ENCODE measurements at places on chromosomes 1 and 21.

- DNase-seq = no peak
These were observed 65.5 kb downstream of the PRKAA2 start for GRCh38 chr1:56710646-56711045.

- peak; percentile 33 for DNase-seq
These were observed 4.4 kb downstream of the NME7 start for GRCh38 chr1:169363046-169363730.

DNA sequence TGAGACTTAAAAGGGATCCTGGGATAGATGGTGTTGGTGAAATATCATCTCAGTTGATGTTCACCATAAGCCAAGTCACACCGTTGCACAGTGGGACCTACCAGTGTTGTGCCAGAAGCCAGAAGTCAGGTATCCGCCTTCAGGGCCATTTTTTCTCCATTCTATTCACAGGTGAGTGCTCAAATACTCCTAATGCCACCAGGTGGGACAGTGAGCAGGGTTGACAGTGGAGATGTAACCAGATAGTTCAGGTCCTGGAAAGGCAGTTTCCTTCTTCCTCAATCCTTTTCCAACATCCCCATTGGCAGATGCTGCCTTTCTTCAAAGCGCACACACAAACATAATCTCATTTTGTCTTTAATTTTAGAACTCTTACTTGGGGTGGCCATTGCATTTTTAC is 11.6 kb downstream of the CD160 start:
- DNase-seq = no peak

- no peak for DNase-seq
These were observed 19.8 kb downstream of the CNN3 start for GRCh38 chr1:94907136-94907535.

DNA sequence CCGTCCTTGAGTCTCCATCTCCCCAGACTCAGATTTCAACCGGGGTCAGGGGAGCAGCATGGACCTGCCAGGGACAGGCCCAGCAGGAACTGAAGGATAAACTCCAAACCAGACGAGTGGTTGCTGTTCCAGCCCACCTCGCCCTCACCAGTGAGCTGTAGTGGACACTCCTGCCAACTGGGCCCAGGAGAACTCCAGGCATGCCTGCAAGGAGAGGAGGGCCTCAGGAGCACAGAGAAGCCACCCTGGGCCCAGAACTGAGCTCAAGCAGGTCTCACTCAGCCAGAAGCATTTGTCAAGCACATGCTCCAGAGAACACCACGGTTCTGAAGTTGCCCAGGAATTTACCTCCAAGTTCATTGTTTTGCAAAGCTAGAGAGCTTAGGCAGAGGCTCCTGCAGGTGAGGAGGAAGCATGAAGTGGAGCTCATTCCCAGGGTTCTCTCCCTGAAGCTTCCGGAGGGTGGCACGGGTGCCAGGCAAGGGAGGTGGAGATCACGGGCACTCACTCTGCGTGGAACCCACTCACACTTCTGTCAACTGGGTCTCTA is 61.0 kb downstream of the MATN1 start:
- DNase-seq = no peak
